ENCODE measurements at places on chromosomes 2 and 18.

DNA sequence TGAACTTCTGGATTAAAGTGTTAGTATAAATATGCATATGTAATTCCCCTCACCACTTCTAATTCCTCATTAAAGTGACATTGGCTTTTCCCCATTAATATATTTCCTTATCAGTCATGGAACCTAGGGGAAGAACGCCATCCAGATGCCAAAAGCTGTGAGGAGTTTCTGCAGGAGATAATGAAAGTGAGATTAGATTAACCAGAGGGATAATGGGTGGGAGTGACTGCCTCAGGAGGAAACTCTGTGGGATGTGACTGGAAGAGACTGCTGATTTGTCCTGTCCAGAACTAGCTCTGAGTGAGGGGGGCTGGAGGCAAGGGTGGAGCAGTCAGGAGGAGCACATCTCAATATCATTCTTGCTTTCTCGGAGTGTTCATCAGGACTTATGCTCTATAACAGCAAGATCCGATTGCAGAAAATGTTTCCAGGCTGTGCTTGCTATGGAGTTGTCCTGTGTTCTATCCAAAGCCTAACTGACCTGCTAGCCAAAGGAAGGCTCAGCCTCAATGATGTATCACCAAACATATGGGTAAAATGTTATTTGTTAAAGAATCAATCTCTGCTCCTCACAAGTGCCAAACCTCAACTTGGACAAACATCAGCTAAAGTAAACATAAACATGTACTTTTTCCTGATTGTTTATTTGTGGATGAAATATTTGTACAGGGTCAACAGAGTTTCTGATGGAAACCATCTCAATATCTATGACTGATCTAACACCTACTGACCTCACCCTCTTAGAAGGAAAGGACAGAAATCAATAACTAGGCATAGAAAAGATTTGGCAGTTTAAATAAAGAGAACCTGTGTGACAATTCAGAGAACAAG lies 118.5 kb downstream of the ASXL3 start:
- DNase-seq, result no peak

DNA sequence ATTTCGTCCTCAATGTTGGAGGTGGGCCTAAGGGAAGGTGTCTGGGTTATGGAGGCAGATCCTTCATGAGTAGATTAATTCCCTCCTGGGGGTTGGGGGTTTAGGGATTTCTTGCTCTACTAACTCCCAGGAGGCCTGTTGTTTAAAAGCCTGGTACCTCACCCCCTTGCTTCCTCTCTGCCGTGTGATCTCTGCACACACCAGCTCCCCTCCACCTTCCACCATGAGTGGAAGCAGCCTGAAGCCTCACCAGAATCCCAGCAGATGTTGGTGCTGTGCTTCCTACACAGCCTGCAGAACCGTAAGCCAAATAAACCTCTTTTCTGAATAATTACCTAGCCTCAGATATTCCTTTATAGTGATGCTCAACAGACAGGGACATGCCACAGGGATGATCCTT lies 141.5 kb downstream of the ZNF516 start:
- no peak for DNase-seq

GRCh38 chr2:26979741-26980140 lies 9.3 kb downstream of the MAPRE3 start:
- no peak for DNase-seq

- no peak for DNase-seq
These were observed 7.5 kb upstream of the CCDC195 start for GRCh38 chr2:224723586-224724217.

GRCh38 chr2:225668606-225669266 lies 269.2 kb downstream of the NYAP2 start:
- no peak for DNase-seq

DNA sequence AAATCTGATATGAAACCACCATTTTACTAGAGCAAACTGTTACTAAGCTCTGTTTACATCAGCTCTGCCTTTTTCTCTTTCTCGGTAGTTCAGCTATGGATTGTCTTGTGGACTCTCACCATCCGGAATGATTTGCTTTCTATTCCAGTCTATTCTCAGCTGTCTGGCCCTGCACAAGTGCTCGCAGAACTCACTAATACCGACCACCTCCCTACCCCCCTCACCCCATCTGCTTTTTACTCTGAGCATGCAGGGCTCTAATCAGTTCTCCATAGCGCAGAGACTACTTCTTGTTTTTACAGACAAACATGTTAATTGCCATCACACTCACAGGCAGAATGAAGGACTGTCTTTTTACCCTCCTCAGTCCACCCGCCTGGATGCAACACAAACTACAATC lies 180.7 kb upstream of the POU3F3 start:
- DNase-seq, result no peak

GRCh38 chr2:207231106-207231865 lies 65.5 kb upstream of the KLF7 start:
- no peak for DNase-seq

DNA sequence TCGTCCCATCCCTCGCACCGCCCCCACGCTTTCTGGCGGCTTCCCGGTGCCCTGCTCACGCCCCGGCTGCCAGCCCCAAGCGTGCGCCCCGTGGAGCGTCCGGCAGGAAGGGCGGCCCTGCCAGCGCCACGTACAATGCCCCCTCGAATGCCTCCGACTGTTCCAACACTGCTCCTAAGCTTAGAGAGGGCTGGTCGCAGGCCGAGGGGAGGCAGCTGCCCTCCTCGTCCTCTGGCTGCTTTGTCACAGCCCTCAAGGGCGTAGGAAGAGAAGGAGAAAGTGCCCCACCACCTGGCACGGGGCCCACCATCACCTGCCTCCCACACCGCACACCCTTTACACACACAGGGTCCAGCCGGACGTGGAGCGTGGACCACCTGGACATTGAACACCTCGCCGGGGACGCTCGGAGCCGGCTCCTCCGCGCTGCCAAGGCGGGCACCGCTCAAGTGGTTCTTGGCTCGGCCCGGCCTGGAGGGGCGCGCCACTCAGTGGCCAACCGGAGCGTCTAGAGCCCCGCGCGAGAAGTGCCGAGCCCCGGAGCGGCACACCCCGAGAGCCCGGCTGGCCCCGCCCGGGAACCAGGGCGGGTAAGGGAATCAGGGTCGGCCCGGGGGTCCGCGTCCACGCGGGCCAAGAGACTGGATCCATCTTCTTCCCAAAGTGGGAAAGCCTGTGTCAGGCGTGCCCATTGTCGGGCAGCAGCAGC lies 830 bp downstream of the DNER start:
- no peak for DNase-seq

DNA sequence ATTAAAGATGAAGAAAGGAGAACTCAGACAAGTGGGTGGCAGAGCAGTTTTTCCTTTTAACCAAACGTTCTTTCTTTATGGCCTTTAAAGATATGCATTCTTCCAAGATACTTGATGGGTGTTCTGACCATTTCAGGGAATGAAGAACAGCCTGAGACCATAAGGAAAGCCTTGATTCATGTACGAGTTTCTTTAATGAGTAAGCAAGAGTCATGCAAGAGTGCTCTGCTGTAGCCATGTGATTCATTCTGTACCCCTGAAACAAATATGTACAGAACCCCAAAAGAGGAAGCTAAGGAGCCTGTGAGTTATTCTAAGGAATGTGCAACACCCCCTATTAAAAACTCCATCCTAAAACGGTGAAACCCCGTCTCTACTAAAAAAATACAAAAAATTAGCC lies 372.8 kb downstream of the MTX2 start:
- DNase-seq, result no peak

- DNase-seq, result no peak
These were observed 486.8 kb downstream of the DPP10 start for GRCh38 chr2:114929225-114929624.

- no peak for DNase-seq
These were observed 2.4 kb downstream of the CDK5R2 start for GRCh38 chr2:218961651-218962570.

- DNase-seq, result no peak
These were observed 294.3 kb upstream of the KCNH7 start for GRCh38 chr2:163132850-163133249.

GRCh38 chr18:59012815-59013705 lies 126.6 kb upstream of the SEC11C start:
- DNase-seq, result no peak

DNA sequence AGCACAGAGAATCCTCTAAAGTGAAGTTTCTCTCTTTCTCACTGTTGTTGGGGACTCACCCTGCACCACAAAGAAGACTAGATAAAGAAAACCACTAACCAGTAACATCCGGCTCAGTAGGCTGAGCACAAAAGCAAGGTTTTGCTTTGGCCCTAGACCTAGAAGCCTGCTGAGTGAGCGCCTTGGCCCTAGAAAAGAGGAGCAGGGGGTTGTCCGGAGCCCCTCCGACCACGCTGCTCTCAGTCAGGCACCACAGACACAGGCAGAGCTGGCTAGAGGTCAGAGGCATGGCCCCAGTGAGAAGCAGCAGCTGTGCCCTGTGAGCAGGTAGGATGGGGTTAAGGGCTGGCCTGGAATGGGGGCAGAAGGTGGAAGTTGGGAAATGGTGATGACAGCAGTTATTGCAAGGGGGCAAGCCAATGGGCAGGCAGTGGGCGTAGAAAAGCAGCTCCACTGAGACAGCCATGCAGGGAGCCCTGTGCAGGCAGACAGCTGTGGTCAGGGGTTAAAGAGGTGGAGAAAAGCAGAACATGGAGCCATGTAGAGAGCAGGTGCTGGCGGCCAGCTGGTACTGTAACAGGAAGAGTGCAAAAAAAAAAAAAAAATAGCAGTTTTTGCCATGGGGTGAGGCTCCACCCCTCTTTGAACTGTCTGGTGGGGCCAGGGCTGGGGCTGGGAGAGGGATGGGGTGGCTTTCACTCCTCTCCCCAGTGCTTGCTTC lies 36.9 kb upstream of the SLC14A1 start:
- no peak for DNase-seq

DNA sequence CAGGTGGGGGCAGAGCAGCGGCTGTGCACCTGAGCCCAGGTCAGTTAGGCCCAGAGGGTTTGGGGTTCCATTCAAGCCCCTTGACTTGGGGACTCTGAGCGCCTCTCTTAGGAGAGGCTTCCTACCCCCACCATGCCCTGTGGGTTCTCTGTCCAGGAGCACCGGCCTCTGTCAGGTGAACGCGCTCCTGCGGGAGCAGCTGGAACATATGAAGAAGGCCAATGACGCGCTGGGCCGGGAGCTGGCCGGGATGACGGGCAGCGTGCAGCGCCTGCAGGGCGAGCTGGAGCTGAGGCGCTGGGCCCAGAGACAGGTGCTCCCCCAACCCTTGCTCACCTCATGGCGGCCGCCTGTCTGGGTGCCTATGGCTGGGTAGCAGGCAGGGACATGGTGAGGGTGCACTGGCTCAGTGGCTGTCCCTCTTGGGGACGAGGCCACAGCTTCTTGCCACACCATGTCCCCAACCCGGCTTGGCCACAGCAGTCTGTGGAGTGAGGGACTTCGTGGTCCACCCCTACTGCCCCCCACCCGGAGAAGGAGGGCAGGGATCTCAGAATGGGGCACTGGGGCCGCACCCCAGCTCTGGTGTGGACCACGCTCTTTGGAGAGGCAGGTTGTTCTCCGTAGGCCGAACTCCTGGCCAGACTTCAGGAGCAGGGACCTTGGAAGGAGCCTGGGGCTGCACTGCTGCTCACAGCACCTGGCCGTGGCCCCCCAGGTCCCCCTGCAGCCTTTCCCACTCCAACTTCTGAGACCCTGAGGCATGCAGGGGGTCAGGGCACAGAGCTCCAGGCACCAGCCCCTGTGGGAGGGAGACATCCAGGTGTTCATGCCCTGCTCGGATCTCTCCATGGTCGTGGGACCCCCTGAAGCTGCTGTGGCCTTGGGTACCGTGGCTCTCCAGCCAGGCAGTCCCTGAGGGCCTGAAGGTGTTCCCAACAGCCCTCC lies 19.7 kb downstream of the CROCC2 start:
- DNase-seq, result no peak

- no peak for DNase-seq
These were observed 762 bp downstream of the INO80C start for GRCh38 chr18:35497027-35497369.

DNA sequence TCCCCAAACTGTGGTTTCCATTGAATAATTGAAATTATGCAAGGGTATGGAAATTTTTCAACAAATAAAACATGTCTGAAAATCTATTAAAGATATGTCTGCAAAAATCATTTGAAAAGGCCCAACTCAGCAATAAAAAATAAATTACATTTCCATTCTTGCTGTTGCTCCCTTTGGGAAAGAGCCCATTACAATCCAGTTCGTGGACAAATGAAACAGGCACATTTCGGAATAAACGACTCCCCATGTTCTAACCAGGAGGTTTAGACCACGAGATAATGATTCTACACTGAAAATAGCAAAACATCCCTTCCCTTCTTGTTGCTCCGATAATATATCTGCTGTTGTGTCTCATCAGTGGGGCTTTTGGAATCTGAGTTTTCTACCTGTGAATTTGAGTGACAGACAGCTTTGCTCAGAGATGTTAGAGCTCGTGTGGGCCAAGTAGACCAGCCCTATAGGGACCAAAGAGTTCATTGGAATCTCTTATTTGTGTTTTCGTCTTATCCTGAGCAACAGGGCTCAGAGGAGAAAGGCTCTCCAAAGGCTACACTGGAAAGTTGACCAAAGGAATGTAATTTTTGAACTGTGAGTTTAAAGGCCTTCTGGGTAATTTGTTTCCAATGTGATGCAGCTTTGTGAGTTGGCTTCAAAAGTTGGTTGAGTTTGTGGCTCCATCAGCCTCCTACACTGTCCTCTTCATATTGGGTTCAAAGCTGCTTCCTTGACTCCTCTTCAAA lies 119.5 kb downstream of the ACTR3 start:
- no peak for DNase-seq

- DNase-seq, result no peak
These were observed 3.3 kb downstream of the CDH7 start for GRCh38 chr18:65754121-65754520.

DNA sequence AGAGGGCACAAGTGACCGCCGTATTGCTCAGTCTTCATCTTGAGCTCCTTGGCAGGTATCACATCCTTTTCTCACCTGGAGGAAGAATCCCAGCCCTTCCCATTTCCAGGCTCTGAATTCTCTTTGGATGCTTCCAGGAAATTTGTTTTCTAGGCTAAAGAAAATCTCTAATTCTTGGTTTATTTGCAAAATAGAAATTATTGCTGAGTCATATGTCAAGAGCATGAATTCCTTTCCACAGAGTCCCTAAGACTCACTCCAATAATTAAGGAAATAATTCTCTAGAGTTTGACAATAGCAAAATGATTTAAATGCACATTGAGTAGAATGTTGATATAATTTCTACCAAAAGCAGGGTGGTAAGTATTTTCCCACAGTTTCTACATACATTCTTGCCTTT lies 16.3 kb upstream of the CCDC68 start:
- no peak for DNase-seq

DNA sequence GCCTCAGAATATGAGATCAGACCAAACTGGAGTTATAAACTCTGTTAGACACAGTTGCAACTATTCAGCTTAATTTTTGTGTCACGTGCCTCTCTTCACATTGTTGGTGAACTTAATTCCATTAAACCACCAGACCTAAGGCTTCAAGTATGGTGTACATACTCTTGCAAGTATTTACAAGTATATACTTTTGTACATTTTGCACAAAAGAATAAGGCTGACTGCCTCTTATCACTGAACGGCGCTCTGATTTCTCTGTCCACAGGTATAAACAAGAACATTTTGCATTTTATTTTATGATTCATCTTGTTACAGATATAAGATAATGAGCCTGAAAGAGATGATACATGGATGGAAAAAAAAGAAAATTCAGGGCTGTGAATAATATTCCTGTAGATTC lies 269.7 kb upstream of the ACVR2A start:
- DNase-seq, result no peak

GRCh38 chr18:54812885-54813284 lies 15.4 kb upstream of the RAB27B start:
- no peak for DNase-seq

All from stimulated activated CD8-positive, alpha-beta memory T cell treated with anti-CD3 and anti-CD28 coated beads, Interleukin-4, amount 100 ng/mL, for 24 hours (primary cell).